ENCODE measurements at places on chromosomes 16 and 17.
A peak's percentile ranks its signal among the peaks of the same experiment; 100 is the strongest.

DNA sequence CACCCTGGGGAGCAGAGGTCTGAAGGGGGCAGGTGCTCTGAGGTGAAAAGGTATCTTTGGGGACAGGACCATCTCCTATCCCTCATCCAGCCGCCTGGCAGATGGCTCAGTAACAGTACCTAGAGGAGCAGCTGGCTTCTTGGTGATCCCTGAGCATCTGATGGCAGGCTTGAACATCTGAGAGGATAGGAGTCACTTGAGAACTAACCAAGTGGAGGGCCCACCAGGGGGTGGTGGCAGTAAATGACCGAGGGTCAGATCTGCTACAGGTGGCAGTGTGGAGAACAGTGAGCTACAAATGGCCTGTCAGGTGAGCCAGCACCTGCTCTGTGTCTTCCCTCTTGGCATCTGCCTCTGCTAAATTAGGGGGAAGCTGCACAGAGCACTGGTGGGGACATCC, 13.8 kb downstream of the HROB start:
- DNase-seq = no peak

- no peak for DNase-seq
These were observed 3.0 kb downstream of the MMD start for GRCh38 chr17:55418369-55419268.

GRCh38 chr17:38871247-38872015, 1.6 kb downstream of the LASP1 start:
- peak; percentile 88 for DNase-seq

- DNase-seq = no peak
These were observed 85.1 kb upstream of the TBX2 start for GRCh38 chr17:61314368-61315078.

DNA sequence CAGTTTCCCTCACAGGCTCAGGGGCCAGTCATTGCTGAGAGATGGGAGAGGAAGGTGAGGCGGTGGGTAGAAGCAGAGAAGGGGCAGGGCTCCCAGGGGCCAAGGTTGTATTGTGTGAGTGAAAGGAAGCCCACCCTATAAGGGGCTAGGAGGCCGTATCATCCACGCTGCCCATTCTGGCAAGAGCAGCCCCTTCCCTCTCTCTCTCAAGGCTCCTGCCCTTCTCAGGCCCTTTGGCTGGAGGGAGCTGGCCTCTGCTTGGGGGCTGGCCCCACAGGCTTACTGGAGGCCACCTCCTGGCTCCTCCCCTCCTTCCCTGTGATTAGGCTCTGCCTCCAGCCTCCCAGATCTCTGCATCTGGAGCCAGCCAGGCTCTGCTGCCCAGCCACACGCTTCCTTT, 7.6 kb downstream of the TBKBP1 start:
- no peak for DNase-seq
